ENCODE measurements at places on chromosomes 7 and 10.
A peak's percentile ranks its signal among the peaks of the same experiment; 100 is the strongest.

GRCh38 chr7:53315981-53316380, 280.5 kb downstream of the POM121L12 start:
- no peak for DNase-seq

DNA sequence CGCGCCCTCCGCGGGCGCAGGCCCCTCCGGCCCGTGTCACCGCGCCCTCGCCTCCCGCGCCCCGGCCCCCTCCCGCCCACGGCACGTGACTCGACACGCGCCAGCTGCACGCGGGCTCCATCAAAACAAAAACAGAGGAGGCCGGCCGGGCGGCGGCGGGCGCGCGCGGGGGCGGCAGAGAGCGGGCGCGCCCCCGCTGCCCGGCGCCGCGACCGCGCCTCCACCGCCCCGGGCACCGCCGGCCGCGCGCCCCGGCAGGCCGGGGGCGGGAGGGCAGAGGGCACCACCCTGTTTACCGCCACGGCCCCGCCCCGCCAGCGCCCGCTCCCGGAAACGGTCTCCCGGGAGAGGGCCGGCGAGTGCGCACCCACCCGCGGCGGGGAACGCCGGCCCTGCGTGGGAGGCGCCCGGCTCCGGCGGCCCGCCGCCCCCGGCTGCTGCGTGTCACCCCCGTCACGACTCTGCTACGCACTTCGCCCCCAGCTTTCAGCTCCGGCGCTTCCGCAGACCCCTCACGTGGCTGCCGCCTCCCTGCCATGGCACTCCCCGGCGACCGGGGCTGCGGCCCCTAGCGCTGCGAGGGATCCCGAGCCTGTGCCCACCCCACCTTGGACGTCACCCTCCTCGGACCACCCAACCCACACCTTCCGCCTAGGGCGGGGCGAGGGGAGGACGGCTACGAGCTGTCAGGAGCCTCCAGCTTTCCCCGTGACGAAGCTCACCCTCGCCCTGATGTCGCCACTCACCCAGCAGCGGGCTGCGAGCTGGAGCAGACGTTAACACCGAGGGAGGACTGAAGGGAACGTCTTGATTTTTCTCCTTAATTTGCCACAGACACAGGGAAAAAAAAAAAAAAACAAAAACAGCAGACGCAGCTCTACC, 221.6 kb upstream of the MKLN1 start:
- peak; percentile 58 for DNase-seq

GRCh38 chr10:132715776-132716680, 69.9 kb downstream of the NKX6-2 start:
- DNase-seq = no peak

DNA sequence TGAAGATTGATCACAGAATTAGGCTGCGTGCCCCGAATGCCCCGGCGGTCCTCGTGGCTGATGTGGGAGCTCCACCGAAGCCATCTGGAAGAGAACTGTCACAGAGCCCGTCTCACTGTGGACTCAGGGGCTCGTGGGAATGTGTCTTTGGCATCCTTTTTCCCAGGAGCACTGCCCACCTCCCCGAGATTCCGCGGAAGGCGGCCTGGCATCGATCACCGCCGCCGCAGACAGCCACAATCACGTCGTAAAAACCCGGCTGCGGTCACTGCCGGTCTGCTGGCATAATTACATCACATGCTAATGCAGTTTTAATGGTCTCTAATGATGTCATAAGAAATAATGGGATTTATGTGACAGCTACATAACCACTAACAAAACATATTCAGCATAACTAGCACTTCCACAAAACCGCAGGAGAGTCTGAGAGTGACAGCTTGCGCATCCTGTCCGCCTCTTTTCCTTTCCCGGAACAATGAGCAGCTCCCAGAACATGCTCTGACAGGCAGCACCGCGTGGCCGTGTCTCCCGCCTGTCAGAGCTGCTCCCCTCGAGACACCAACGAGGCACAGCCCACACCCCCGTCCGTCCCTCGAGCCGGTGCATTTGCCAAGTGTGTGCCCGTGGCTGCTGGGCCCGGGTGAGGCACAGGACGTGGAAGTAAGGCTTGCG, 490.0 kb downstream of the PTPRN2 start:
- no peak for DNase-seq

DNA sequence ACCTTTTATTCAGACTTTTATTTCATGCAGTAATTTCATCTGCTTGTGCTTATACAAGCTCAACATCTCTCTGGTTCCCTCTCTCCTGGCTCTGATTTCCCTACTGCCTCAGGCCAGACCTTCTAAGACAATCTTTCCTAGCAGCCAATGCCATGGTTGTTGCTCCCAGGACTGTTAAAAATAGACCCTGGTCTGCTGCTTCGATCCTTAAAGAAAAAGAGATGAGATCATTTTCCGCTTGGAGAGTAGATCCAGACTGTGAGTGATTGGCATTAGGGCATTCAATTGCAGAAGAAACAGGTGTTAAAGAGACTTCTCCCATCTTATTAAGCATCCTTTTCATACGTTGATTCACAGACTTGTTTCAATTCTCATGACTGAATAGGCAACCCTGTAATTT, 68.4 kb upstream of the ITGB1 start:
- DNase-seq = no peak

DNA sequence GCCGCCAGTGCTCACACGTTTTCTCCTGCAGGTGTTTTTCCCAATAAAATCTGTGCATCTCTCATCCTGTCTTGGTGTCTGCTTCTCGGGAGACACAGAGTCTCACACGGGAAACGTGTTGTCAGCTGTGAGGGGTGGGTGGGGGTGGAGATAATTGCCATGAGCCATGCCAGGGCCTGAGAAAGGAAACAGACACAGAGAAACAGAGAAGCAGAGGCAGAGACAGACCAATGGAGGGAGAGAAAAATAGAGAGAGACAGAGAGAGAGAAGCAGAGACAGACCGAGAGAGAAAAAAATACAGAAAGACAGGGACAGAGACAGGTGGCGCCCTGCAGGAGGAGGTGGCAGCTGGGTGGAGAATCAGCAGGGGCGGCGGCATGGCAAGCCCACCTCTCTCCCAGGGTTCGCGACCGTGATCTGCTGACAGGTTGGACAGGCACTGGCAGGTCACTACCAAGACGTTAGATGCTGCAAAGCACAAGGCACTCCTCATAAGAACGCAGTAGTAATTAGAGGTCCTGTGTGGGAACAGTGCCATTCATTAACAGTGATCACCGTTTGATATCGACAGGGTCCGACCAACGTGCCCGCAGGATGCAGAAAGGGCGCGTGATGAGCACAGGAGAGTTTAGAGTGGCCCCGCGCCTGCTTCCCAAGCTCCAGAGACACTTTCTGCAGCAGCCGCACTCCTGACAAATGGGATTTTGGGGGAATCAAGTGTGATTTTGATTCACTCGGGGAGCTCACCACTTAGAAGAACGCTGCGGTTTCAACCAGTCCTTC, 70.5 kb upstream of the INSIG1 start:
- DNase-seq = no peak

GRCh38 chr10:116838143-116838725, 11.1 kb upstream of the ENO4 start:
- no peak for DNase-seq

- DNase-seq = no peak
Observed at GRCh38 chr10:34905200-34905927, 90.3 kb upstream of the PARD3 start.

- no peak for DNase-seq
Observed at GRCh38 chr10:126017961-126018560, 121.7 kb downstream of the FANK1 start.

DNA sequence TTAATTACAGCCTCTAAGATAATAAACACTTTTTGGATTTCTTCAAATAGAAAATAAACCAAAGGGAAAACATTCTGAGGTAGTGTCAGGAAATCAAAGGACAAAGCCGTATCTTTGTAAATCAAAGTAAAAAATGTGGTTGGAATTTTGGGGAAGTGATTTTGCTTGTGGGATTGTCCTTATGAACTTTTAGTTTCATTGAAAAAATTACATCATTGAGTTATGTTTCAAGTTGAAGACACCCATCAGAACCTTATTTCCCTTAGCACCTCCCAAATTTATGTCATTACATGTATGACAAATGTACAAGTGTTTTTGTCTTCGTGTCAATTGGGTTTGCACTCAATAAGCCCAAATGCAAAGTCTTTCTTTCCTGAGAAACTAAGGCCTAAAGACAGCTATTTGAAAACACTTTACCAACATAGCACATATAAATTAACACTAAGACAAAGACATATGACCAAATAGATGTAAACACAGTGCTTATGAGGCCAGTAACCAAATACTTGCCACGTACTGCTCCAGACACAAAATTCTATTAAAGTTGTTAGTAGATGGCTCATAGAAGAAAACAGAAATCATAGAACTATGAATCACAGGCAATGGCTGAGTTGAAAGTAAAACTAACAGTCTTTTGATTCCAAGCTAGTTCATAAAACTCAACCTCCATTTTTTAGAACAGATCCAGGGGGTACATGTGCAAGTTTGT, 26.9 kb upstream of the LAMB4 start:
- DNase-seq = no peak

- DNase-seq = no peak
Observed at GRCh38 chr7:74568658-74569057, 88.9 kb upstream of the GTF2I start.

GRCh38 chr7:8739837-8740236, 306.4 kb downstream of the NXPH1 start:
- no peak for DNase-seq

DNA sequence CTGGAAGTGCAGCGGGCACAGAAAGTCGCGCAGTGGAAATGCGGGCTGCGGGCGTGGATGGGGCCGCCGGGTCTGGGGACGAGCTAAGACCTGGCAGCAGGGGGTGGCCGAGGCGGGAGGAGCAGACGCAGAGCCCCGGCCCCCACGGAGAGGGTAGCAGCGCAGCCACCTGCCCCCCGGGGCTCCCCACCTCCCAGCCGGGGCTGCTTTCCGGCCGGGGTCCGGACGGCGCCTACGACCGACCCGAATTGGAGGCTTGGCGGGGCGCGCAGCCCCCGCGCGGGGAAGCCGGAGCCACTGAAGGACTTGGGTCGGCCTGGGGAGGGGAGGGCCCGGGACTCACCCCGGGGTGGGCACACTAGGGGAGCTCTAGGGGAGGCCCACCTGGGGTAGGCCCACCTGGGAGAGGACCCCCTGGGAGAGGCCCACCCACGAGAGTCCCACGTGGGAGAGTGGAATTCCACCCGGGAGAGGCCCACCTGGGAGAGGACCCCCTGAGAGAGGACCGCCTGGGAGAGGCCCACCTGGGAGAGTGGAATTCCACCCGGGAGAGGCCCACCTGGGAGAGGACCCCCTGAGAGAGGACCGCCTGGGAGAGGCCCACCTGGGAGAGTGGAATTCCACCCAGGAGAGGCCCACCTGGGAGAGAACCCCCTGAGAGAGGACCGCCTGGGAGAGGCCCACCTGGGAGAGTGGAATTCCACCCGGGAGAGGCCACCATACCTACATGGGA, 854 bp upstream of the CFAP46 start:
- DNase-seq = no peak

GRCh38 chr7:139034336-139034735, 1.5 kb downstream of the ZC3HAV1L start:
- DNase-seq = no peak

- no peak for DNase-seq
Observed at GRCh38 chr10:126058104-126058503, 161.7 kb downstream of the FANK1 start.

DNA sequence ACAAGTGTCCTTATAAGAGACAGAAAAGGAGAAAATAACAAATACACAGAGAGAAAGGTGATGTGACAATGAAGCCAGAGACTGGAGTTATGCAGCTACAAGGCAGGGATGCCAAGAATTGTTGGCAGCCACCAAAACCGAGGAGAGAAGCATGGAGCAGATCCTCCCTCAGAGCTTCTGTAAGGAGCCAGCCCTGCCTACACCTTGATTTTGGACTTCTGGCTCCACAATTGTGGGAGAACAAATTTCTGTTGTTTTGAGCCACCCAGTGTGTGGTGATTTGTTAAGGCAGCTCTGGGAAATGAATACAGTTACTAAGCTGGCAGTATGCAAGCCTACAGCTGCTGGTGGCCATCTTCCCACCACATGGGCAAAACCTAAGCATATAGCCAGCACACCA, 163.6 kb downstream of the GRM8 start:
- DNase-seq = no peak

DNA sequence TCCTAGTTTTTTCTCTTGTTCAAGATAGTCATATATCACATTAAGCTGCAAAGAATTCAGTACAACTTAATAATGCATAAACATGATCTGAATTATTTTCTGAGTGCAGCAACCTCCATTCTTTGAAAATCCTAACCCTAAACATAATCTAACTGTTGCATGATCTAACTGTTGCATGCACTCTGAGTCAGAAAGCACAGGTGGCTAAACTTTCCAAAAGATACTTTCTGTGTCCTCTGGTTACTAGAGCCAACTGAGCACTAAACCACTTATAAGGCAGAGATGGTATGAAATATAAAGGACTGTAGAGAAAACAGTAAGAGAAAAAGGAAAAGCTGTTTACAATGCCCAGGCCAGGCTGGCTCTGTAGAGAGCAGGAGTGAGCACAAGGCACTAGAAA, 23.0 kb upstream of the FAM133B start:
- DNase-seq = no peak

DNA sequence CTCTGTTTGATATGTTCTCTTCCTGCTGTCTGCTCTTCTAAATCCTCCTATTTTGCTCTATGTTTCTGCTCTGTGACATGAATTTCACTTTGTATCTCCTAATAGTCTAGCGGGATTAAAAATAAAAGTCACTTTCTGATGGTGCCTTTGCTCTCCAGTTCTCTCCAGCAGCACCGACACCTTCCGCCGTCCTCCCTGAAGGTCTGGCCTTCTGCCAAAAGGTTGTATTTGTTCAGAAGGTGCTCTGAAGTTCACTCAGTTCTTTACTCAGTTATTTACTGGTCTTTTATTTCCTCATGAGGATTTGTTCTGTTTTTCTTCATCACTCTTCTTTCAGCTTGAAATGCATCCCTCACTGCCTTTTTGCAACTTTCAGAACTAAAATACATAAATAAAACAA, 11.2 kb upstream of the EPHA1 start:
- DNase-seq = no peak

- DNase-seq = no peak
Observed at GRCh38 chr10:130430852-130431704, 294.9 kb downstream of the GLRX3 start.

Measured in stimulated activated CD4-positive, alpha-beta T cell treated with anti-CD3 and anti-CD28 coated beads, TNF-alpha, amount 100 ng/mL, for 24 hours (primary cell).